NCI-H2081 treated with DMSO at 0.1 percent for 48 hours (cell line): ENCODE measurements at places on chromosomes 6 and 20.

GRCh38 chr6:165767228-165767627 is 104.2 kb upstream of the PDE10A start:
- no peak for DNase-seq

DNA sequence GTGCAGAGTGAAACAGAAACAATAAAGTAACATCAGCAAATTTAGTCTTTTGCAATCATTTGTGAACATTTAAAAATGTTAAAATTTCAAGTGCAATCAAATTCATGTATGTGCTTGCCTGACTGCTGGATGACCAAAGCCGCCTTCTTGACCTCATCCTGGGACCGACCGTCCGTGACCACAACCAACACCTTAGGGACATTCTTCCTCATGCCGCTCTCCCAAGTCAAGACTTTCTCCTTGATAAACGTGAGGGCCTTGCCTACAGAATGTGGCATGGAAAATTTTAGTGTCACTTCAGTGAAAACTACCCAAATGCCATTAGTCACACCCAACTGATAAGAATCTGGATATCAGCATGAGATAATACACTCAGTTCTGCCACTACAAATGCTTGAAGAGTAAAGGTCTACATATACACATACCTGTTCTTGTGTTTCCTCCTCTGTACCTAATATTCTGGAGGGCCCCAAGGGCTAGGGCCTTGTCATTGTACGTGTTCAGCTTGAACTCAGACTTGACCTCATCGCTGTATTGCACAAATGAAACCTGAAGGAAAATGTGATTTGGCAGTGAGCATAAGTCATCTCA is 86.8 kb downstream of the COL12A1 start:
- no peak for DNase-seq

GRCh38 chr6:152206072-152206818 is 398.8 kb downstream of the ESR1 start:
- DNase-seq: no peak

DNA sequence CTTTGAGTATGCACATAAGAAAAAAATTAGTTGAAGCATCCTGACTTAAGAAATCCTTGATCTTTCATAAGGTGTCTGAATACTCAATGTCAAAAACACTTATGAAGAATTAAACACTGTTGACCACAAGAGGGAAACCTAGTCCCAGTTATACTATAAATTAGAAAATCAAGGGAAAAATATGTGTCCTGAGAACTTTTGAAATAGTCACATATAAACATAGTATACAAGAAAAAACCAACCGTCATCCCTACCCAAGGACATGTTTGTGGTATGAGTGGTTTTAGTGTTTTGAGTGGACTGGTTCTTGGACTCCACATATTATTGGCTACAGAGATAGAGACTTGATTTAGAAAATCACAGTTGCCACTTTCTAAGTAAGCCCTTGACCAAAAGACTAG is 7.6 kb upstream of the HLA-DRA start:
- no peak for DNase-seq

GRCh38 chr20:49207076-49207475 is 12.1 kb upstream of the DDX27 start:
- DNase-seq: no peak

DNA sequence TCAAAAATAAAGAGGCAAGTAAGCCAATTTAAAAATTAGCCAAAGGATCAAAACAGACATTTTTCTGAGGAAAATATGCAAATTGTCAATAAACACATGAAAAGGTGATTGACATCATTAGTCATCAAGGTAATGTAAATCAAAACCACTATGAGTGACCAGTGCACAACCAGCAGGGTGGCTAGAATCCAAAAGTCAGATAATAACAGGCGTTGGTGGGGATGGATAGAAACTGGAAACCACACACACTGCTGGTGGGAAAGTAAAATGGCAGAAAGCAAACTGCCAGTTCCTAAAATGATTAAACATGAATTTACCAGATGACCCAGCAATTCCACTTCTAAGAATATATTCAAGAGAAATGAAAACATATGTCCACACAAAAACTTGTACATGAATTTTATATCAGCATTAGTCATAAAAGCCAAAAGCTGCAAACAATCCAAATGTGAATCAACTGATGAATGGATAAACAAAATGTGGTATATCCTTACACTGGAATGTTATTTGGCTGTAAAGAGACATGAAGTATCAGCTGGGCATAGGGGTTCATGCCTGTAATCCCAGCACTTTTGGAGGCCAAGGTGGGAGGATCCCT is 74.8 kb upstream of the MBOAT1 start:
- DNase-seq: no peak

- DNase-seq: no peak
Measured at GRCh38 chr20:41482647-41483552, 116.3 kb upstream of the EMILIN3 start.

- DNase-seq: no peak
Measured at GRCh38 chr6:168024951-168025510, 27.6 kb downstream of the KIF25 start.

DNA sequence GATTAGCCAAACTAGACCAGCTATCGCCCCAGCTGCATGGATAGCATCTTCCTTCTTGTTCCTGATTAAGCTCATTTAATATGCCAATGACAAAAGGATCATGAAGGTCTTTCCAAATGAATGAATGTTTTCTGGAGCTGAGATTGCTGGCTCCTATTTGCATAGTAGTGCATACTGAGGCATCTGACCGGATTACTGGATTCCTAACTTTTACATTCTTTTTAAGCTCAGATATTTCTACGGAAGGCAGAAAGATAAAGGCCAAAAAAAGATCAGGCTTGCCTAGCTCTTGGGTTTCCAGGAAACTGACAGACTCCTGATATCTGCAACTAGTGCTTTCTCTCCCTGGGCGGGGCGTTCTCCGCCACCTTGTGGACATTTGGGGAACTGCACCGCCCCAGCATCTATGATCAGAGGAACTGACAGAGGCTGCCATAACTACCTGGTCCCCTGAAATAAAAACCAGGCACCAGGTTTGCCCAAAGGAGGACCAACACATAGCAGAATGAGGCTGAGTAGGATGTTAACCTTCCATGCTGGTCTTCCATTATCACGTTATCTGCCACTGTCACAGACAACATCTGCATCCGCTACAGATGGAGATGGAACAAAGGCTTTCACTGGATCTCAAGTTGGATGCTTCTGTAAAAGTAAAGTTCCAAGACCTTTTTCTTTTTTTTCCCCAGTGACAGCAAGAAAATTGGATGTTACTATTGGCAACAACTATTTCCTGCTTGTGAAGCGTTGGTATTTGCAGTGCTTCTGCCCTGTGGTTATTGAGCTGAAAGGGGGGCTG is 33.2 kb downstream of the NT5E start:
- no peak for DNase-seq

GRCh38 chr20:62306414-62307187 is 3.8 kb downstream of the ADRM1 start:
- no peak for DNase-seq

DNA sequence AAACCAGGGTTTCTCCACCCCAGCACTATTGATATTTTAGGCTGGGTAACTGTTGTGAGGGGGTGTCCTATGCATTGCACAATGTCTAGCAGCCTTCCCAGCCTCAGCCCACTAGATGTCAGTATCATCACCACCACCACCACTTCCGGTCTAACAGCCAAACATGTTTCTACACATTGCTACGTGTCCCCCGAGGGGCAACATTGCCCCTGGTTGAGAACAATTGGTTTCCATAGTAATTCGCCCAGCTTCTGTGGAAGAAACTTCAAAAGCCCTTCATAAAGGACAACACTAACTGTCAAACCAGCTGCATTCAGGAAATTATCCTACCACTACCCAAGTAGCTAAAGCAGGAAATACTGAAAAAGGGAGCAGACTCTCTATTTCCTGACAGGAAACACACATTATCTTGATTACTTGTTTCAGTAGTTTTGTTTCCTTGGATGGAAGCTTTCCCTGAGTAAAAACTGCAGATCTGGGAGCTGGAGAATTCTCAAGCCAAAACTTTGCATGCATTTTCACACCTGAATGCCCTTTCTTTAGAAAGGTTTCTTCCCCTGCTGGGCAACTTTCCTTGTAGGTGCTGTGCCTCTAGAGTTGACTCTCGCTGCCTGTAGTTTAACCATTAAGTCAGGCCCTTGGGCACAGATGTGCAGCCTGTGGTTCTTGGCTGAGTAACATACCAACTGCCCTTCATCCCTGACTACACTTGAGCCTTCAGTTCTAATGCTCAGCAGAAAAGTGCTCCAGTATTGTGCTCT is 23.6 kb downstream of the PKHD1 start:
- no peak for DNase-seq

- no peak for DNase-seq
Measured at GRCh38 chr6:84462698-84463097, 235.3 kb upstream of the CEP162 start.

DNA sequence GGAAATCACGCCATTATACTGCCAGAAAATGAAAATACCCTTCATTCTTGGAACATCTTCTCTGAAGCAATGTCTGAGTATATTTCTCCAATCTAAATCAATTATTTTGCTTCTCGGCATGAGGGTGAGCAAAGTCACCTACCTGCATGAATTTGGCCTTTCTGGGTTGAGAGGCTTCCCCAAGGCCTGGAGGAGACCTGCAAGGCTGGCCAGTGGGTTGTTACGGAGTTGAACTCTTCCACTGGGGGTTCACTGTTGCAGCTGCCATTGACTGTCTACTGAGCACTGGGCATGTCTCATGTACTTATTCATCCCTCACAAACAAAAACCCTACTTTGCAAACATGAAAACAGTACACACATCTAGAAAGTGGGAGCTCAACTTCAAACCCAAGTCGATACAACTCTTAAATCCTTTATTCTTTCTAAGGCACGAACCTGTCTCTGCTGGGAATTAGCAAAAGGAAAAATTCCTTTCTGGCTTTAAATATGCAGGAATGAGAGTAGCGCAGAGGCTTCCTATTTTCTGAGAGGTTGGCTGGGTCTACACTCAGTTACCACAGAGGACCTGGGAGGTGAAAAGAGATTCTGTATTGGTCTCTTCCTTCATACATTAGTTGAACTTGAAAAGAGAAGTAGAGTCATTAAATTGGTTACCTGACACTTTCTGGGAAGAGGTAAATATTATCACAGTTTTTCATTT is 87.6 kb upstream of the SGK1 start:
- DNase-seq: no peak

DNA sequence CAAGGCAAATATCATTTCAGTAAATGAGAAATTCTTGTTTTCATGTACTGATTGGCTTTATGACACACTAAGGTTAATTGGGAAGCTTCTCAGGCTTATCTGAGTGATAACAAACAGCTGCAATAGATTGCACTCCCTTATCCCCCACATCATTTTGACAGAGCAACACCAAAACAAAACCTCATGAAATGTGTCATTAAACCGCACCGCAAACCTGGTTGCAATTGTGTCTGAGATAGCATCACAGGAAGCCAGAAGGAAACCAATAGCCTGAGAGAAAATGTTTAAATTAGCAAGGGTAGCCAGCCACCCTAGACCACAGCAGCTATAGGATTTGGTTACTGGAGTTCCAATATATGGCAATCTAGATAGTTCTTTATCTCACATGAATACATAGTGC is 31.6 kb upstream of the LAMA4 start:
- DNase-seq: no peak
